ENCODE measurements at places on chromosomes 7 and 10.

GRCh38 chr7:151794508-151795167, 82.3 kb downstream of the PRKAG2 start:
- DNase-seq = no peak

DNA sequence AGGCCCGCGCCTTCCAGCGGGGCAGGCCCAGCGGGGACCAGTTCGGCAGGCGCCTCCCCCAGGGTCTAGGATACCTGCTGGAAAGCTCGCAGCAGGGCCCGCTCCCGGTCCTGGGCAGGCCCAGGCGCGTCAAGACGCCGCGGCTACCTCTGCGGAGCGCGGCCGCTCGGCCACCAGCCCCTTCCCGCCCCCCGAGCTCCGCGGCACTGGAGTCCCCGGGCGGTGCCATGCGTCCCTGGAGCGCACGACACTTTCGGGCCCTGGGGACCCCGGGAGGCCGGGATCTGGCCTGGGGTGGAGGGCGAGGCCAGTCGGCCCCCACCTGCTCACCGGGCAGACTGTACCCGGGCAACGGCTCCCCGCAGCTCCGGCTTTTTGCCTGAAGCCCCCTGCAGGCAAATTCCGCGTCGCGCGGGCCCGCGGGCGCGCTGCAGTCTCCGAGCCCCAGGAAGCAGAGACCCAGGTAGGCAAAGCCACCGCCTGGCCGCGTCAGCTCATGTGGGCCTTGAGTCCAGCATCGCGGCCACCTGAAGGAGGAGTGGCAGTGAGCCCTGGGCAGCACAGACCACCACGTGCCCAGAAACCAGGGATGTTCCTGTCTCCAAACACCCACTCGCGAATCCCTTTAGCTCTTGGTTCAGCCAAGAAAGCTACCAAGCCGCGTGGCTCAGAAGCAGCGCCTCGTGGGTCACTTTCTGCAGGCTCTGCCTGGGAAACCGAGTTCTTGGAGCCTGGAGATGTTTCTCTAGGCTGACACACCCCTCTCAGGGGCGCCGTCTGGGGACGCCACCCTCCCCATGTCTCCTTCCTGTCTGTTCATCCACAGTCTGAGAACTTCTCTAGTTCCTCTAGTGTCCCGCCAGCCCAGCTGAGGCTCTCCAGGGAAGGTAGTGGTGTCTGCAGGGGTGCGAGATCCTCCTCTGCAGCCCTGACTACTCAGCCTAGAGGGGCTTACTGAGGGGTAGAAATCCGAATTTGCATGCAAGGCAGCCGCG, 46.1 kb upstream of the APBB1IP start:
- no peak for DNase-seq

- DNase-seq = no peak
These were observed 98.9 kb downstream of the HIP1 start for GRCh38 chr7:75639886-75640190.

GRCh38 chr10:71706216-71707121, 13.1 kb downstream of the C10orf105 start:
- DNase-seq = no peak

GRCh38 chr10:95542330-95542729, 18.8 kb downstream of the SORBS1 start:
- DNase-seq = no peak

- DNase-seq = peak; percentile 89
These were observed 164.6 kb downstream of the PKD1L1 start for GRCh38 chr7:47783456-47784223.

DNA sequence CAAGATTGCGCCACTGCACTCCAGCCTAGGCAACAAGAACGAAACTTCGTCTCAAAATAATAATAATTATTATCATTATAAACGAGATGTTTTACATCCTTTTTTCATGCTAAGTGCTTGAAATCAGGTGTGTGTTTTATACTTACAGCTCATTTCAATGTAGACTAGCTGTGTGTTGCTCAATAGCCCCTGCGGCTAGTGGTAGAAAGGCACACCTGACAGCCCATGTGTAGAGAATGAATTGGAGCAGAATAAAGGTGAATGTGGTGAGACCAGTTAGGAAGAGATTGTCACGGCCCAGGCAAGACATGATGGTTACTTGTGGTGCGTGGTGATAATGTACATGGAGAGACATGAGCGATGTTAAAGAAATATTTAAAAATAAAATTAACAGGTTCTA, 86.7 kb upstream of the TMEM26 start:
- no peak for DNase-seq

DNA sequence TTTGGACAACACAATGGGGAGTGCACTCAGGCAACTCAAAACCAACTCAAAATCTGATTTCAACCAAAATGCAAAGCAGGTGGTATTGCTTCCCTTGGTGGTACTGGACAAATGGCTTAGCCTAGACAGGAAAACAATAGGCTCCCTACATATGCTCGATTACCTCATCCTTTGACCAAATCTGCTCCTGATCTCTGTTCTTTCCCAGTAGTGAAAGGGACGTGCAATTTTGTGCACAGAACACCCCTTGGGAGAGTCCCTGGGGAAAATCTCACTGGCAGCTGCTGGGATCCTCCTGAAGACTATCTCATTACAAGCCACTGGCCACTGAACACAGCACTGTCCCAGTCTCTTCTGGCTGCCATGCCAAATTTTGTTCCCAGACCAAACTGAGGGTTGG, 149.2 kb upstream of the VSTM2A start:
- no peak for DNase-seq

GRCh38 chr10:33871061-33871956, 536.8 kb upstream of the NRP1 start:
- no peak for DNase-seq

GRCh38 chr7:46725136-46725535, 804.1 kb upstream of the IGFBP3 start:
- no peak for DNase-seq

DNA sequence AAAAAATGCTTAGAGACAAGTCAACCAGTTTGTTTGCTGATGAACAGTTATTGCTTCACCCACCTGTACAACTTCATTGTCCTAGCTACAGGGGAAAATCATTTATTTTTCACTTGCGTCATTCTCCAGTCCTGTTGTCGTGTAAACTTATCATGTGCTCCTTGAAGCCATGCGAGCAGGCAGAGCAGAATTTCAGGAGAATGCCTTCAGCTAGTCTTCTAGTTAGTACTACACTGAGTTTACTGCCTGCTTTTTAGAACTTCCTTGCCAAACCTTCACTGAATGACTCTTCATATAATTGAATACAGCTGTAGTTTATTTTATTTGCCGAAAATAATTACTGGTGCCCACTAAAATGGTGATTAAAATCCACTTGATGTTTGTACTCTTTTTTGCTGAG, 15.6 kb downstream of the RPA3 start:
- peak; percentile 47 for DNase-seq

DNA sequence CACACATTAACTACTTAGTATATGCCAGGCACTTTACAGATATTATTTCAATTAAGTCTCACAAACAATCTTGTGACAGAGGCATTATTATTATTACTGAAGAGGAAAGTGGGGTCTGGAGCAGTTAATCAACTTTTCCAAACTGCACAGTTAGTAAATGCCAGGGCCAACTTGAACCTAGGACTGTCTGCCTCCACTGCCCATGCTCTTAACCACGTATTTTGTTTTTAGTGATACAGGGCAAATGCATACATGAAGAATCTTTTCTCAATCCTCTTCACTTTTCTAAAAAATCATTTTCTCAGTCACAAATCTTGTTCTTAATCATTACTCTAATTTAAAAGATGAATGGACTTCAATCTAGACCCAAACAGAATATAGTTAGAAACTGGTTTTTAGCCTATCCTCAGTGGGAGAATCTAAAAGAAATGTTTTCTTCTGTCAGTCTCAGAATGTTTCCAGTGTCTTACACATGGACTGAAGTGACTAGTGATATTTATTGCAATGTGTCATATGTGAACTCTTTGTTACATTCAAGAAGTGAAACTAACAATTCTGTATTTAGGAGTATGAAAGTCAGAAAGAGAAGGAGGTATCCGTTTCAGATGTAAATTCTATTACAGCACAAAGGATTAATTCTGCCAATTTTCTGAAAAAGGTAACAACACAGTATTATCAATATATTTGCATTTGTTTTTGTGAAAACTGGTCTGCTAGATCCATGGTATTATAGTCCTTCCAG, 55.5 kb upstream of the CCNJ start:
- no peak for DNase-seq

GRCh38 chr7:11379641-11380040, 406.0 kb downstream of the PHF14 start:
- no peak for DNase-seq

- DNase-seq = no peak
These were observed 11.5 kb upstream of the GATA3 start for GRCh38 chr10:8042721-8043568.

DNA sequence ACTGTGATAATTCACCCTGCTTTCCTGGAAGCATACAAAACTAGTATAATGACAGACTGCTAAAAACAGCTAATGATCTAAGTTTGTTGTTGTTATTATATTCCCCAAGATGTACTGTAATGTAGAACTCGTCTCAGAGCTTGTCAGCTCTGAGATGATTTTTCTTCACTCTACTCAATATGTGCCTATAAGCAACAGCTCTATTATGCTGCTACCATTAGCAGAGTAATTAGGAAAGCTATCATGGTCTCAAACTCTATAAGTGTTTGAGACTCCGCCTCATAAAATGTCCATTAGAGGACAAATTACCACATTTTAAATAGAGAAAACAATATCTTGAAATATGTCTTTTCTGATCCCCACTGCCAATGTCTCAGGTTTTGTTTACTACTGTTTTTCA, 476.5 kb upstream of the PCDH15 start:
- no peak for DNase-seq

Data from GM04504 (cell line).